ENCODE measurements at places on chromosomes 3 and 15. TPM values are rescaled to one million over a fixed set of nuclear protein-coding genes. Genes with fewer than 3 reads are reported as not detected.

Gene CFAP92
- total RNA-seq, result 0.31 TPM

Gene GOLGA8S
- not detected for total RNA-seq

Gene GOLGA6A
- total RNA-seq, result under 0.01 TPM

Gene PLSCR4
- total RNA-seq, result 33.1 TPM

Gene GLDN
- not detected for total RNA-seq

Gene SCN11A
- total RNA-seq, result not detected

Gene NANOGP8
- not detected for total RNA-seq

Gene MINAR1
- 1.7 TPM for total RNA-seq

Gene BFSP2
- not detected for total RNA-seq

Gene USP50
- total RNA-seq, result not detected

Gene SELENOS
- total RNA-seq, result 64.0 TPM

Gene SNRPN
- total RNA-seq, result 86.9 TPM

Gene TMEM43
- total RNA-seq, result 56.7 TPM

Gene RBM5
- 147 TPM for total RNA-seq

Gene CYB561D2
- 30.4 TPM for total RNA-seq

Gene LOXL1
- 1.7 TPM for total RNA-seq
